ENCODE measurements at places on chromosomes 4 and X.

DNA sequence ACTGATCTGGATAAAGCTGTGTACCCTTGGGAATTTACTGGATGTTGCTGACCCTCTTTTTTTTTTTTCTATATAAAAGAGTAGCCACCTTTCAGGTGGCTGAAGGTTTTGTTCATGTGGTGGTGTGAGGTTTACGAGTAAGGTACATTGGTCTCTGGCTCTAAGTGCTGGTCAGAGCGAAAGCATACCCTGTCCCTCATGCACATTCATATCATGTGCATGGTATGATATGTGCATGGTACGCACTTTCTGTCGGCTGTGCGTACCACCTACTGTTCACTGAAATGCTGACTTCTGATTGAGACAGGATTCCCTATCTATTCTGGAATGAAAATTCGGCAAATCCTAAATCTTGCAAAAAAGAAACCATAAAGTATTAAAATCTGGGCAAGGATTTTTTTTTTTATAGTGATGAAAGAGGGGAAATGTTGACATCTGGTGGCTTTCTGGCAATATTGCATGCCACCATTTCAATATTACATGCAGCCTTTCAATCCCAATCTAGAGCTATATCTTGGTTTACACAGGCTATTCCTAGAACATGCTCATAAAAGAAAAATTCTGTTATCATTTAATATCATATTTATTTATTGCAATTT is 32.8 kb downstream of the FAM149A start:
- DNase-seq = peak; percentile 43

DNA sequence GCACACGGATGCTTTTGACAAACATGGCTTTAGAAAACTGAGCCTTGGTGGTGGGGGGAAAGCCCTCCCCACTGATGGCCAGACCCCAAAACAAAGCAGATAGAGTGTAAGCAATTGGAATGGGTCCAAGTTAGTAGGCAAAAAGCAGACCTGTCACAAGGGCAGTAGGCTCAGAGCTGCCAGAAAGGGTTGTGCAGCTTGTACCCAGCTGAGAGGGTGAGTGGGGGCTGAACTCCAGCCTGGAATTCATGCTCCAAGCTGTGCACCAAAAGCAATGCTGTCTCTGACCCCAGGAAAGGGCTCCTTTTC is 101.1 kb upstream of the TEX13D start:
- peak; percentile 33 for DNase-seq

- no peak for DNase-seq
Measured at GRCh38 chr4:159444678-159445077, 341.8 kb downstream of the RAPGEF2 start.

DNA sequence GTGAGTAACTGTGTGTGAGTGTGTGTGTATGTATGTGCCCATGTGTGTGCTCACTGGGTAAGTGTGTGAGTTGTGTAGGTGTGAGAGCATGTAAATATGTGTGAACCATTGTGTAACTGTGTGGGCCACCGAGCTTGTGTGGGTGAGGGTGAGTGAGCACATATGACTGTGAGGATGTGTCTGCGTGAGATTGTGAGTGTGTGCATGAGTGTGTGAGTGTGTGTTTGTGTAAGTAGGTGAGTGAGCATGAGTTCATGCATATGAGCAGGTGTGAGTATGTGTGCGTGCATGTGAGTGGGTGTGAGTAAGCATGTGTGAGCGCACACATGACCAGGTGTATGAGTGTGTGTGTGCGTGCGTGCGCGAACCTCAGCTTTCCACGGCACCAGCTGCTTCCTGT is 1.4 kb upstream of the ATP2B3 start:
- no peak for DNase-seq

DNA sequence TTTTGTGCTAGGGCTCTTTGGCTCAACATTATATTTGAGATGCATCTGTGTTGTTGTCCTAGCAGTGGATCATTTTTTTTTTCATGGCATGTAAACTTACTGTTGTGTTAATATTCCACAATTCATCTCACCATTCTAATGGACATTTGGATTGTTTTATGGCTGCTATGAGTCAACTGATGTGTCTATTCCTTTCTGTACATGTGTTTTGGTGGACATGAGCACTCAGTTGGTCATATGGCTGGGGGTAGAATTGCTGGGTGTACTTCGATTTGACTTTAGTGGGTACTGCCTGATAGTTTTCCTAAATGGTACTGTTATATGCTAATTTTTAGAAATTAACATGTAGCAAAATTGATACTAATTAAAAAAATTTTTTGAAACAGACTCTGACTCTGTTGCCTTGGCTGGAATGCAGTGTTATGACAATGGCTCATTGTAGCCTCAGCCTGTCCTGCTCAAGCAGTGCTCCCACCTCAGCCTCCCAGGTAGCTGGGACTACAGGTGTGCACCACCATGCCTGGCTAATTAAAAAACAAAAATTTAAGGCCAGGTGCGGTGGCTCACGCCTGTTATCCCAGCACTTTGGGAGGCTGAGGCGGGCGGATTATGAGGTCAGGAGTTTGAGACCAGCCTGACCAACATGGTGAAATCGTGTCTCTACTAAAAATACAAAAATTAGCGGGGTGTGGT is 9.0 kb downstream of the FAM193A start:
- no peak for DNase-seq

DNA sequence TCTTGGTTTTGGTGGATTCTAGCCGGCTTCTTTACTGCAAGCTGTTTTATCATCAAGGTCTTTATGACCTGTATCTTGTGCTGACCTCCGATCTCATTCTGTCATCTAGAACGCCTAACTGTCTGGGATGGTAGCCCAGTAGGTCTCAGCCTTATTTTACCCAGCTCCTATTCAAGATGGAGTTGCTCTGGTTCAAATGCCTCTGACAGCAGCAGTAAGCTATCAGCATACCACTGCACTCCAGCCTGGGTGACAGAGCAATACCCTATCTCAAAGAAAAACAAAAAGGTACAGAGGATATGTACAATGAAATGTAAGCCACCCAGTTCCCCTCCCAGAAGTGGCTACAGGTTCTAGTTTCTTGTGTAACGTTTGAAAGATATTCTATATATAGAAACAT is 36.1 kb downstream of the HERC6 start:
- no peak for DNase-seq

- DNase-seq = no peak
Measured at GRCh38 chr4:2075987-2076907, 17.1 kb downstream of the NAT8L start.

GRCh38 chrX:53211391-53211978 is 13.5 kb downstream of the KDM5C start:
- DNase-seq = no peak

- no peak for DNase-seq
Measured at GRCh38 chrX:153780678-153781427, at the start of gene SRPK3. Gene SRPK3, plus strand, starts transcription at chrX:153781041. Its CDS starts 46 bp downstream, at chrX:153781087.
